CD4-positive, alpha-beta T cell treated with Interleukin-6 at 100 ng/mL for 8 hours (primary cell): ENCODE measurements at places on chromosomes 5 and 9.

- DNase-seq, result no peak
Measured at GRCh38 chr5:31992377-31992776, 181.7 kb downstream of the GOLPH3 start.

DNA sequence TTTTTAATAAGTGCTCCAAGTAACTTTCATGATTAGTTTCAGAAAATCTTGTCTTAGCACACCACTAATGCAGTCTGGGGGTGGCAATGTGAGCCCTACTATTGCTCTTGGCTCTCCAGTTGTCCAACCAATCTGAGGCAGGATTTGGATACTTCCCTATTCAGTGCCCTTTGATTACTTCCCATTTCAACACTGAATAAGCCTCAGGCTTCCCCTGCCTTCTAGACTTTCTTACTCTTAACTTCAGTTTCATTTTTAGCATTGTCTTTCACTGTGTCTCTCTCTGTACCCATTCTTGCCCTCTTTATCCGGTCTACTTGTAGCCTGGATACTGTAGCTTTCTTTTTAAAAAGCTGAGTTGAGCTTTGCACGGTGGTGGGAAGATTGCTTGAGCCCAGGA lies 186.1 kb downstream of the C9orf152 start:
- no peak for DNase-seq

DNA sequence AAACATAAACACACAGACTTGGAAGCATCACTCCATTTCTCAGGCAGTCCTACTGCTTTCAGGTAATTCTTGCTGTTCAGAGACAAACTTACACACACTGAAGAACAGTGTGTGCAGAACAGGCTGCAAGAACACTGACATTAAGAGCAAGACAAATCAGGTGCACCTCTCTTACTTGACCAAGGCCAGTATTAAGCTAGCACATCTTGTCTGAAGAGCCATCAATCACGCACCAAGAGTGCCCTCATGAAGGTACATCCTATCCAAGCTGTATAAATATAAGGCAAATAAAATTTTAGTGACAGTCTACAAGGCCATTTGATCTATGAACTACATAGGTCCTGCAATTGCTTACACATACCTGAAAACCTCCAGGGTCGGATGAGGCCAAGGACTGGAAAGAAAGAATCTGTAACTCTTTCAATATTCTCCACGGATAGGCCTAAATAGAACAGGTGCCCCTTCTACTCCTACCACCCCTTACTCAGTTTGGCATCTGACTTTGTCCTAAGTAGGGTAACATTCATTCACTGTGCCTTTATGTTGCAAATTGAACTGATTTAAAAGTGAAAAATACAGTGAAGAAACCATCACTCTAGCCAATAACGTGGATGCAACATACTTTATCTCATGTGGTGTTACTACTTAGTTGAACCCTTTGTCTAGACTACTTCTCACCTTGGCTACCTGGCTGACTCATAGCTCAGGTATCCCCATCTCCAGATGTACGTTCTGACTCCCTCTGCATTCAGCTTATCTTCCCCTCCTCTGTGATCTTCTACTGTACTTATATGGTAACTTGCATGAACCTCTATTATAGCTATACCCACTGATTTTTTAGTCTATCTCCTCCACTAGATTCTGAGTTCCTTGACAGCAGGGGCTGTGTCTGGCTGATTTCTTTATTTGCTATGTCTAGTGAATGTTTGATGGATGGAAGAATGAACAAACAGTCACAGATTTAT lies 256.3 kb downstream of the KIAA0825 start:
- no peak for DNase-seq

- DNase-seq, result no peak
Measured at GRCh38 chr9:16864649-16865434, 5.6 kb downstream of the BNC2 start.

- no peak for DNase-seq
Measured at GRCh38 chr9:110128664-110129329, 79.2 kb downstream of the C9orf152 start.

- no peak for DNase-seq
Measured at GRCh38 chr5:72906806-72907205, 49.0 kb upstream of the FCHO2 start.

- DNase-seq, result peak; percentile 60
Measured at GRCh38 chr9:21326526-21327139, 8.6 kb downstream of the KLHL9 start.

- DNase-seq, result no peak
Measured at GRCh38 chr5:100779669-100780375, 123.3 kb downstream of the ST8SIA4 start.

- no peak for DNase-seq
Measured at GRCh38 chr9:12771891-12772290, 2.9 kb upstream of the LURAP1L start.

GRCh38 chr5:13866792-13867191 lies 77.7 kb downstream of the DNAH5 start:
- no peak for DNase-seq

DNA sequence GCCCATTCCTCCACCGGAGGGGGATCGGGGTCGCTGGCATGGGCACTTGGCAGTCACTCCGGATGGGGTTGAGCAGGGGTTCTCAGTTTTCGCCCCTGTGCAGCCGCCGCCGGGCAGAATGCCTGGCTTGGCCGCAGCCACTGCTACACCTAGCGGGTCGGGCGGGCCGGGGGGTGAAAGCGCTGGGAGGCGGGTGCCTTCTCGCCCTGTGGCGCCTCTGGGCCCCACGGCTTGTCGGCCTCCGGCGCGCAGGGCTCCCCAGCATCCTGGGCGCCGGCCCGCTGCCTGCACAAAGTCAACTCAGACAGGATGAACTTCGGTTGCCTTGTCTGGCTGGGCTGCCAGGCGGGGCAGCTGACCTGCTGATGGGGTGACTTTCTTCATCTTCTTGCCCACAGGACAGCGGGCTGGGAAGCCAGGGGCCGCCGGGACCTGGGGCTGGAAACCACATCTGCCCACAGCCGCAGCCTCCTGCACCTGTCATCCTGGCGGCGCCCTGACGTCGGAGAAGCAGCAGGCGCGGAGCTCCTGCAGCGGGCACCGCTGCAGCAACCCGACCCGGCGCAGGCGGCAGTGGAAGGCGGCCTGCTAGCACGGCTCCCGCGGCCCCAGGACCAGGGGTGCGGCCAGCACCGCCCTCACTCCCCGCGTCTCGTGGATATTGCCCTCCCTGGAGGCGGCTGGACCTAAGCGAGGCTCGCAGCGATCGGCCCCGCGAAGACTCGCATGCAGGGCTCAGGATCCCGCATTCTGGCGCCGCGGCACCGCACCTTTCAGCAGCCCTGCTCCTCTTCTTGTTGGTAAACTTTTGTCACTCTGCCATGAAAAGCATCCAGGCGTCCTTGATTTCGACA lies 1.3 kb upstream of the ANKRD18A start:
- peak; percentile 31 for DNase-seq

GRCh38 chr9:107630156-107630555 lies 140.6 kb upstream of the KLF4 start:
- DNase-seq, result no peak

GRCh38 chr9:215631-216155 lies 1.0 kb downstream of the DOCK8 start:
- no peak for DNase-seq

- no peak for DNase-seq
Measured at GRCh38 chr5:1294206-1294834, 548 bp downstream of the TERT start.

DNA sequence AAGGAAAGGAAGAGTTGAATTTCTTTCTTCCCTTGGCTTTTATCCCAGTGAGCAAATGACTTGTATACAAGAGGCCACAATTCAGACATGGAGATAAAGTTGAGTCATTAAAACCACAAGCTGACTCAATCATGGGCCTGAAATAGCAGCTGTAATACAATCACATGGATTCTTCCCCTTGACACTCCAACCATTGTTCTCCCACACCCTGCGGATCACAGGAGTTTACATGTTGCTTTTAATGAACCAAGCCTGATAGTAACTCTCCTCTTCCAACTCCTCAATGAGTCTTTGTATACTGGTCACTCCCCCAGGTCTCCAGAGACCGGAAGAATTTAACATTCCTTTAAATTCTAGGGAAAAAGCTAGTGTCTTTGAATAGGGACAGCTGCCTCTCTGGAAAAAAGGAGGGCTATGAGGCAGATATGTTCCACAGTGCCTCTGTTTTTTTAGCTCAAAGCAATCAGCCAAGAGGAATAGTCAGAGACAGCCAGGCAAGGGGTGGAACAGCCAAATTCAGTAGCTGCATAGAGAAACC lies 32.4 kb downstream of the PCDHGC5 start:
- no peak for DNase-seq

DNA sequence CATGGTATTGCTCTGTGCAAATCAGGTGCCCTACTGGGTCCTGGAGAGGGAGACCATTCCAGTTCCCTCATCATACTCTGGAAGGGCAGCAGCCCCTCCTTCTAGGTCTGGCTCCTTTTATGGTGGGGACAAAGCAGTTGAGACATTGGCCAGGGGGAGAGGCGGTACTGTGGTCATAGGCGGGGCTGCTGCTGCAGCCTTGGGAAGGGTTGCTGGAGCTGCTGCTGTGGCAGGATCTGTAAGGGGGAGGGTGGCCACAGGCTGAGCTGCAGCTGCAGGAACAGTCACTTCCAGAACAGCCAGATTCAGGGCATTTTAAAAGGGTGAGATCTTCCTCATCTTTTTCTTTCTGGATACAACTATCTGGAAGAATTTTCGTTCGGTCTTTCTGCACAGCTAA lies 233.0 kb upstream of the SGCD start:
- DNase-seq, result no peak

GRCh38 chr9:94157050-94157801 lies 73.0 kb downstream of the PTPDC1 start:
- DNase-seq, result no peak

DNA sequence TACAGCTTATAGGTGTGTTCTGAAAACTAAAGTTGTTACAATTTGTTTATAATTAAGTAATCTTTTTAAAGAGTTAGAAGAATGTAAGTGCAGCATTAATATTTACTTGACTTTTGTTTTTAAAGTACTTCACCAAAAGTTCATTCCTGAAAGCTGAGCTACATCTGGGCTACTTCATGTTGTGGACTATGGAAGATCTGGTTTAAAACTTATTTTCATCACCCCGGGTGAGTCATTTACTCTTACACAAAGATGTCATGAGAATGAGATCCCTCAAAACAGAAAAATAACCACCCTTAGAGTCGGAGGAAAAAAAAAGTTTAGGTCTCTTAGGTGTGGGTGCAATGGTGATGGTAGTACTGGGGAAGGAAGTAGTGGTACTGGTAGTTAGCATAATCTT lies 5.1 kb downstream of the POU5F2 start:
- no peak for DNase-seq

- DNase-seq, result peak; percentile 43
Measured at GRCh38 chr5:111234125-111234524, 9.9 kb downstream of the CAMK4 start.

DNA sequence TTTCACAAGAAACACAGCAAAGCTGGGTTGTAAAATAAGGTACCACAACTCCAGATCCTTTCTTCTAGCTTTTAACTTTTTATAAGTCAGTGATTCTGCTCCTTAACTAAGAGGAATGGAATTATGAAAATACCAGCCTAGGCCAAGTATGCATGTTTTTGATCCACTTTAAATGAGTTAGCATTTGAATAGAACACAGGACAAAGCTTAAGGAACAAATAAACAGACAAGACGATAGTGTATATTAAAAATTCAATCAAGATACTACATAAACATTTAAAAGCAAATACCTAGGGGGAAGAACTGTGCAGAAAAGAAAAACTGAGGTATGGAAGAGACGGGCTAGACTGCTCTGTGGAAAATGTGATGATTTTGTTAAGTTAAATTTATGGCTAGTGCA lies 200.7 kb downstream of the LURAP1L start:
- DNase-seq, result no peak

- peak; percentile 34 for DNase-seq
Measured at GRCh38 chr9:129436751-129437625, 183.9 kb downstream of the C9orf50 start.

DNA sequence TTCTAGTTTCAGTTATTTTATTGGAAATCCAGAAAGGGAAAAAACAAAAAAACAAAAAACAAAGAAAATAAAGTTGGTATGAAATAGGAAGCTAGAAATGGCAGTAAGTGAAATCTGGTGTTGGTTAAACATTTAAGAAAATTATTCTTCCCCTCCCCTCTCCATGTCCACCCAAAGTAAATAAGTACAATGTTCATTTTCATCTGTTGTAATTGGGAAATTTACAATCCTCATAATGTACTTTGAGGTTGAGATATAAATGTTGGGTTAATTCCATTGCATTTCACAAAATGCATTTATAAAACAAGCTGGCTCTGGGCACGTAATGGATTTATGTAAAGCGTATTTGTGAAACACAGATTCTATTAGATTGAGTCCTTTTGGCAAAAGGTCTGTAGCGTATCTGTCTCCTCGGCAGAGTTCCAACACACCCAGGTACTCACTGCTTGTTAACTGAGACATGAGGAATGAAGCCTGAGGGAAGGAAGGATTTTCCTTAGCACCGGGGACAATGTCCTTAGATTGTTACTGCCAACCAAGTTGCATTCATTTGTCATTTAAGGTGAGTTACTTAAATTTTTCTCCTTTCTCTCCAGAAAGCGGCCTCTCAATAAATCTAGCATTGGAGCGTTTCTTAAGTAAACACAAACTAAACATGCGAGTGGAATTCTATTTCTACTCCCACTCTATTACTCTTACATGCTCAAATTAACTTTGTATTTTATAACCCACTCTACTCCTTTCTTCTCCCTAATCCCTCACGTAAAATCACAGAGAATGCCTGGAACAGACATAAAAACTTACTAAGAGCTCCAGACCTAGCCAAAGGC lies 912.3 kb upstream of the WWC1 start:
- no peak for DNase-seq

DNA sequence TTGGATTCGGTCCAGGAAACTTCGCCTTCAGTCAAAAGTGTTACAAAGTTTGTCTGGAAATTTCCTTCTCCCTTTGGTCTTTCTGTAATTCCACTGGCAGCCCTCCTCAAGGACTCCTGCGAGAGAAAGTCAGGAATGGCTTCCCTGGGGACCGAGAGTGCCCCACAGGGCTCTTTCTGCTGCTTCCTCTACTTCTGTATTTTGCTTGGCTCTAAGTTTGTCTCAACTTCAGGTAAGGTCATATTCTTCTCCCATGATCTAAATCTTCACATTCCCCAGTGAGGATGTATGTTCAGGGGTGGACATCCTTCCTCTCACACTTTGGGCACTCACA lies 10.3 kb upstream of the RIOK2 start:
- DNase-seq, result no peak

DNA sequence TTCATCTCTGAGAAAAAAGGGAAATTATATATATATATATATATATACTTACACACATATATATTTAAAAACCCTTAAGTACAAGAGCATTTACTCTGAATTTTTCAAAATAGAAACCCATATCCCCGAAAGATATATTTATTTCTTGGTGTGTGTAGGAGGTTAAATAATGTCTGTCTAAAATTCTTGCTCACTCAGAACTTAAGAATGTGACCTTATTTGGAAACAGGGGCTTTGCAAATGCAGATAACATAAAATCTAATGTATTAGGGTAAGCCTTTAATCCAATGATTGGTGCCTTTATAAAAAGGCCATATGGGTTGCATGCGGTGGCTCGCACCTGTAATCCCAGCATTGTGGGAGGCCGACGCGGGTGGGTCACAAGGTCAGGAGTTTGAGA lies 517.3 kb upstream of the TLE4 start:
- no peak for DNase-seq
